DMS 273 treated with DMSO at 0.1 percent for 48 hours (cell line): ENCODE measurements at places on chromosomes 2 and 18.

DNA sequence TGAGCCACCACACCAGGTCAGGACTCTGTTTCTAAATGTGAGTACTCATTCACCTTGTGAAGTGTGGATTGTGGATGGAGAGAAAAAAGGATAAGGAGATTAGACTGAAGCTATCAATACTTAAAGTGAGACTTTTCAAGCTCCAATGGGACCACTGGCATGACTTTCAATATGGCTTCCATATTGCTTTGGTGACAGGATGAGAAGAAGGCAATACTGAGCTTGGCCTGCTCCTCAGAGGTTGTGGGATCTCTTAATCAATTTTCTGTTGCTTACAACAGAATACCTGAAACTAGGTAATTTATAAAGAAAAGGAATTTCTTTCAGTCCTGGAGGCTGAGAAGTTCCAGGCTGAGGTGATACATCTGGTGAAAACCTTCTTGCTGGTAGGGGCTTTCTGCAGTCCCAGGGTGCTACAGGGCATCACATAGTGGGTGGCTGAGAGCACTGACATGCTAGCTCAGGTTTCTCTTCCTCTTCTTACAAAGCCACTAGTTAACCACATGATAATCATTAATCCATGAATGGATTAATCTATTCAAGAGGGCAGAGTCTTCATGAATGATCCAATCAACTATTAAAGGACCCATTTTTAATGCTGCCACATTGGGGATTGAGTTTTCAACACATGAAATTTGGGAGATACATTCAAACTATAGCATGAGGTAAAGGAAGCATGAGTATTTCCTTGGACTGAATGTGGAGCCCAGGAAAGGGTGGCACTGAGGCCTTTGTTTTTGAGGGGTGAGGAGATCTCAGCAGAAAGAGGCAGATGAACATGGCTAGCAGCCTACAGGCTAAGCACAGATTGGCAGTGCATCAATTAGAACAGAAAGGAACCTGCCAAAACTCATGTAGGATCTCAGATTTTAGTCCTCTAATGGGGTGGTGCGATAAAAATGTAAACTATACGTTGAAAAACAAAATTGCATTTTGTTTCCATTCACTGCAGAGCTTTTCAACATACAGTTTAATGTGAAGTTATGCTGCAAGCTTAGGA, 274.5 kb downstream of the PIK3C3 start:
- DNase-seq = no peak

DNA sequence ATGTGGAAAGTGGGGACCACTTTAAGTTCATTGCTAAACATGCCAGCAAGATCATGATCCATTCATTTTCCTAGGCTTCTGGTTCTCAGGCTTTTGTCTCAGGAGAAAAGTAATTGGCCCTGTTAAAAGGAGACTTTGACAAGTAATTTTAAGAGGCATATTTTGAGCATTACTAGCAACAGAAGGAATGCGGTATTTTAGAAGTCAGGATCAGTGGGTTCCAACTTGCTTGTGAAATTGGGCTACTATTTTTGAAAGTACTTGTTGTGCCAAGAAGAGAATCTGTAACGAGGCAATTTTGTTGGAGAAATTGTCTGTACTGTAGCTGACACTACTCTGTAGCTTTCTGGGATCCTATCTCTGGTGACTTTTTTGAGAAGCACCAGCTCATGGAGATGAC, 59.4 kb downstream of the CERS6 start:
- DNase-seq = no peak

DNA sequence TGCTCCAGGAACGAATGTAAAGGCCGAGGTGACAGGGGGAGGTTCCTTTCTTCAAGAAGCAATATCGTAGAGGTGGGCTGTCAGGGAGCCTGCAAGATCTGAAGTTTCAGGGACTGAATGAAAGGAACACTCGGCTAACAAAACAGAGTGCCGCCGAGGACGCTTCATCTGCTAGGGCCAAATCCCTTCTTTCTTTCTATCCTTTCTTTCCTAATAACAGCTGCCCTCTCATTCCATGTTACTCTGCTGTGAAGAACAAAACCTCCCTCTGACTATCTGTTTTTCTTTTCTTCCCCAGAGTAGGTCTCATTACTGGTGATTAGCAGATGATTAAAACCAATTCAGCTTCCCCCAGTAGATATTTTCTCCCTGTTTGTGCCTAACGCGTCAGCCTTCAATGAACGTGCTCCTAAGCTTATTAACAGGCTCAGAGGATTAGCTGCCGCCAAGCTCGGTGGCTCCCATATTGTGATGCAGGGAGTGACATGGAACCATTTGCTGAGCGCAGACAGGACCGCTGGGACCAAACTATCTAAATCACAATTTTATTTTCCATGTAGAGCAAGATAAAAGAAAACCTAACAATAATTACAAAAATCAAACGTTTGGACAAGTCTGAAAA, 414.6 kb downstream of the TMEM182 start:
- DNase-seq = no peak

DNA sequence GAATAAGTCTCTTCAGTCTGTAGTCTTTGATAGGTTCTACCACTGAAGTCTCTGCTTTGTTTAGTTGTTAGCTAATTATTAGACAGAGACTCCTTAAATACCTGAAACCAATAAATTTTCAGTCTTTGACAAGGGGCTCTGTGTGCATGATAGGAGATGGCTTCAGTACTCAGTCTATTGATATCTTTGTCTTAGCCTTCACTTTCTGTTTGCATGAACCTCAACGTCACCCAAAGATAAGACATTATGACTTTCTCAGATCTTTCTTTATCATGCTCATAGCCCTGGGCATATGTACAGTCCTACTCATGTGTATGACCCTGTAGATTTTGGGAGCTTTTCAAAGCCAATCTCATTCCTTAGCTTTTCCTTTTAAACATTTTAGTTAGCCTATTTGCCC, 183.5 kb upstream of the GCFC2 start:
- DNase-seq = no peak

GRCh38 chr2:224271617-224272236, 130.2 kb downstream of the FAM124B start:
- no peak for DNase-seq

- no peak for DNase-seq
These were observed 50.9 kb downstream of the CENPO start for GRCh38 chr2:24844023-24844685.

GRCh38 chr2:234823196-234823876, 128.5 kb upstream of the SH3BP4 start:
- DNase-seq = no peak

- DNase-seq = no peak
These were observed 46.8 kb upstream of the RIOK3 start for GRCh38 chr18:23406271-23406787.

DNA sequence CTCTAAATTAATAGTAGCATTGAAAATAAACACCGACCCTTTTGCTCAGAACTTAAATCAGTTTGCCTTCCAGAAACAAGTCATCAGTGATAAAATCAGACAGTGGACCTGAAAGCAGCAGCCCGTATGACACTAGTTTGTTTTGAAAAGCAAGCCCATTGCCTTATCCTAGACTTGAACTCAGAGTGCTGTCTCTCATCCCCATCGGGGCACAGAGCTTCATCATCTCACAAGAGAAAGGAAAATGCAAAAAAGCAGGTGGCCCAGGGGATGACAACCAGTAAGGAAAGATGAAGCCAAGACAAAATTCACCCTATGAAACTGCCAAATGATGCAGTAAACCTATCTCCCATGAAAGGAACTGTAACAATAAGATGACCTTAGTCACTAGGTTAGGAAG, 71.2 kb downstream of the CERKL start:
- DNase-seq = no peak

DNA sequence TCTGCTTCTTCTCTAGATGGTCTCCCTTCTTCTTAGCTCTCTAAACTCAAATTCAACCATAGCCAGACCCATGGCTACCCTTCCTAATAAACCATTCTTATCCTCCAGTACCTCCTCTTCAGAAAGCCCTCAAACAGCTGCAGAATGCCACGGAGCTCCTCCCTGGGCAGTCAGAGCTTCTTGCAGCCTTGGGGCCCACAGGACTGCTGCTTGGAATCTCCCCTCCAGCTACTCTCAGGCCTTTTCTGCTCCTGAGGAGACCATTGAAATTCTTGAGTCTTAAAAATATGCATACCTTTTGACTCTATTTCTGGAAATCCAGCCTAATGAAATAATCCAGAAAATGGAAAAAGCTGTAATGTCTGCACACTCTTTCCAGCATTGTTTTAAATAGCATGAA, 30.7 kb downstream of the EFR3B start:
- no peak for DNase-seq

GRCh38 chr2:217027414-217027813, 167.6 kb upstream of the TNP1 start:
- DNase-seq = no peak

DNA sequence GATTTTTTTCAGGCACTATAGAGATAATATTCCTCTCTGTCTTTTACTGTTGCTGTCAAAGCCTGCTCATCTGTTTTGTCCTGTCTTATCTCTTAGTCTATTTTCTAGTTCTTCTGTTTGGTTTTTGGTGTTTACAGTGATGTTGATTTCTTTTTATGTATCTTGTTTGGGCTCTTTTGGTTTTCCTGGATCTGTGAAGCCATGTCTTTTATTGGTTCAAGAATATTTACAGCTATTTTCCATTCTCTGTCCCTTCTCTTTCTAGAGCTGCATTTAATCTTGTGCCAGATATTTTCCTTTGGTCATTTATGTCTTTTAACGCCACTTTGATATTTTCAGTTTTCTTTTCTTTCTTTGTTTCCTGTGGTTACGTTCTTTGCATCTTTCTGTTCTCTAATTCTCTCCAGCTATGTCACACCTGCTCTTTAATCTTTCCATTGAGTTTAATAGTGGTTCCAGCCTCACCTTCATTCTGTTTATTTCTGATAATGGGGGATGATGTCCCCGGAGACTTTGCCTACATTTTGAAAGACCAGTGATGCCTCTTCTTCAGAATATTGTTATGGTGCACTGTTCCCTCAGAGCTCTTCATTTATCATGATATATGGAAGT, 32.0 kb downstream of the SMCHD1 start:
- DNase-seq = no peak

DNA sequence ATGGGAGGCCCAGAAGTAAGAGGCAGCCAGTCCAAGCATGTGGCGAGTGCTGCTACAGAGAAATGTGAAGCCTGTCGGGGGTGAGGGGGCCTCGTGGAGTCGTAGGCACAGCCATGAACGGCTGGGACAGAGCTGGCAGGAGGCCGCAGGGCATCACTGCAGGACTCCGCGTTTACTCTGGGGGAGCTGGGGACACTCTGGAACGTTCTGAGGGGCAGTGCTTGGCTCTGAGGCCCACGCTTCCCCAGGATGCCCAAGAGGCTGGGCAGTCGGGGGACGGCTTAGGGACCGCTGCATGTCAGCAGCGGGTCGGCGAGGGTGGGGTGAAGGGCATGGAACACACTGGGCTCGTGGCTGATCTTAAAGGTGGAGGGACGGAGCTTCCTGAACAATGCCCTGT, 6.6 kb downstream of the TMEM18 start:
- no peak for DNase-seq

GRCh38 chr2:11656671-11657101, 13.3 kb downstream of the NTSR2 start:
- no peak for DNase-seq

DNA sequence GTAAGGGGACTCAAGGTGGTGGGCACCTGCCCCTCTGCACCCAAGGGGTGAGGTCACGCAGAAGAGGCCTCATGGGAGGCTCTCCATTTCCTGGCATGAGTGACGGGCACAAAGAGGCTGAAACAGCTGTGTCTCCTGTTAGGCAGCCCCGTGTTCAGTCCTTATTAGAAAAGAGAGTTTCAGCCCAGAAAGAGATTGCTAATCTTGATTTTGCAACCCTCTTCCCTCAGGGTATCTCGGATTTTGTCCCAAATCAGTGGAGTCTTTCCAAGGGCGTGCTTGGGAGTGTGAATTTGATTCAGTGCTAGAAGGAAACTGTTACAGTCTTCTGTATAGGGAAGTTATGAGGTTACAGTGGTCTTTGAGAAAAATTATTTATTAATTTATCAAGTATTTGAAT, 10.4 kb downstream of the TNFRSF11A start:
- DNase-seq = no peak

DNA sequence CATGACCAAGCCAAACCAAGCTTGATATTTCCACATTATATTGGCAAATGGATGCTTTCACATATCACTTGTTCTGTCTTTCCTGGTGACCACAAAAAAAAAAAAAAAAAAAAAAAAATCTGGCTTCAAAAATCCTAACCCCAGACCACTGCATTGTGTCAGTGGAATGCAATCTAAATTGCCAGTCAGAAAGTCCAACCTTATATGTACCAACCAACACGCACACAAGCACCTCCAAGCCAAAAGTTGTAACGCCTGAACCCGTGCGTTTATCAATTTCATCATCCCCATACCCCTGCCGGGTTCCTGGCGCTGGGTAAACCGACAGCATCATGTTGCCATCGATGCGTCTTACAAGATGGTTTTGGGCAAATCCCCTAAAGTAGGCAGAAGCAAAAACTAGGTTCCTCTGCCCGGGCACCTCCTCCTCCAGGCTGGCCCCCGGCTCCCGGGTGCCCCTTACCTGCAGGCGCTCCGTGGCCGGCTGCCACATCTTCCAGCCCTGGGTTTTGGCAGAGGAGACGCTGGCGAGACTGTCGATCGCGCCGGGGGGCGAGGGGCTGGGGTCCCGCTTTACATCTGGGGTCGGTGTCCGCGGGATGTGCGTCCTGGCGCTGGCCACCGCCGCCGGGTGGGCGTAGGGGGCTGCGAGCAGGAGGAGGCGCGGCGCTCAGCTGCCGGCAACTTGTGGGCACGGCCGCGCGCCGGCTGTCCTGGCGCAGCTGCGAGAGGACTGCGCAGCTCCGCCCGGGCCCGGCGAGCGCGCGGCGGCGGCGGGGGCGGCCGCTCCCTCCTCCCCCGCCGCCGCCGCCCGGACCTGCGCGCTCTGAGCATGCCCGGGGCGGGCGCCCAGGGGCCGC, at the start of gene PID1:
Gene PID1, minus strand, starts transcription at position 737 of the 860 bp plus-strand sequence. Its CDS starts 244 bp downstream, at position 493.
- DNase-seq = no peak

DNA sequence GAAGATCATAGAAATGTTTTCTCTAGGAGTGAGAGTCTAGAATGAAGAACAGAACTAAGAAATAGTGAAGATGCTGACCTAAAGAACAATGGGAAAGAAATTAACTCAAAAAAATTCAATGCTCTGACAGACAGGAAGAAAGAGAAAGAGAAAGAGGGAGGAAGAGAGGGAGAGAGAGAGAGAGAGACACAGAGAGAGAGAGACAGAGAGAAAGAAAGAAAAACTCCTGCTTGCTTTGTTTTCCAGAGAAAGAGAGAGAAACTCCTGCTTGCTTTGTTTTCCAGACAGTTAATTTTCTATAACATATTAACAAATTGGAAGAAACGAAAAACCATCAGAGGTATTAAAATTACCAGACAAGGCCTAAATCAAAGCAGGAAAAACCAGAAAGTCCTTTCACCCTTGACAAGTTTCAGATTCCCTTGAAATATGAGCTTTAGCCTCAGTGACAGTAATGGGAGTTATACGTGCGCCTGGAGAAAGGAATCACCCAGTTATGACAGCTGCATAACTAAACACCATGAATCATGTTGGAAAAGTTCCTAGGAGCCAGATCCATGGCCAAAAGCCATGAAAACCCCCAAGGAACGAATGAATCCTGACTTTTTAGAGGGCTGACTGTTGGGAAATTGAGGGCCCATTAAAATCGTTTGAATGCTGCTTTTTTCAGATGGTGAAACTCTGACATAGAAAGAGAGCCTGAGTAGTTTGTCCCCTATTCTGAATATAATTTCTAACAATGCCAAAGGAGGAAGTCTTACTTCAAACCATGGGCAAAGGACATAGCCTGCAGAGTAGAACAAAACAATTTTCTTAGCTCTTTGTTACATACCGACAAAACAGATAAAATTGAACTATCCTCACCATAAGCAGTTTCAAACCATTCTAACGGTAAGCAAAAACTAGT, 228.6 kb upstream of the CHST9 start:
- no peak for DNase-seq
